ENCODE measurements at places on chromosomes 1 and 21. TPM values are rescaled to one million over a fixed set of nuclear protein-coding genes. Genes with fewer than 3 reads are reported as not detected.

CFAP45 gene
- 0.55 TPM for total RNA-seq

AJAP1 gene
- total RNA-seq: not detected

S100A16 gene
- 543 TPM for total RNA-seq

CITED4 gene
- 108 TPM for total RNA-seq

G0S2 gene
- 3.4 TPM for total RNA-seq

GBP2 gene
- 0.65 TPM for total RNA-seq

SLAMF6 gene
- total RNA-seq: not detected

AMPD1 gene
- not detected for total RNA-seq

PRAMEF5 gene
- not detected for total RNA-seq

FMO2 gene
- total RNA-seq: not detected

TMEM54 gene
- 27.0 TPM for total RNA-seq

EFNA4 gene
- total RNA-seq: 15.8 TPM

RAB25 gene
- not detected for total RNA-seq

LDLRAD1 gene
- not detected for total RNA-seq

TMEM82 gene
- not detected for total RNA-seq

KRTAP10-1 gene
- not detected for total RNA-seq

CFHR4 gene
- total RNA-seq: not detected

CLDN17 gene
- not detected for total RNA-seq
